ENCODE measurements at places on chromosomes 6 and 20.

DNA sequence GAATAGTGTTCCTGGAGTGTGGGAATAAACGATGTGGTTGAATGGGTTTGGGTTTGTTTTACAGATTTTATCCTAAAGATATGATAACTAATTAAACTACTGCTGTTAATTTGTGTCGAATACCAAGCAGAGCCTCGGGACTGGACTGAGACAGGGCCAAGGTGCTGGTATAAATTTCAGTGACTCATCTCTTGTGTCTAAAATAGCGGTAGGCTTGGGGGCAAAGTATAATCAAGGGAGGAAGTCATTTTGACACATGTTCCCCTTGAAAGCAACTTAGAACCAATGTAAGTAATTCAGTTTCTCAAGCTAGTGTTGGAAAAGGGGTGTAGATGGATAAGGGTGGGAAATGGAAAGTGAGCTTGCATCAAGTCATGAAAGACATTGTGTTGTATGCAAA lies 108.4 kb downstream of the PLCB4 start:
- no peak for DNase-seq

GRCh38 chr20:64104667-64105451 lies 2.5 kb downstream of the NPBWR2 start:
- DNase-seq, result no peak

GRCh38 chr6:106334646-106335448 lies 9.3 kb upstream of the ATG5 start:
- peak; percentile 20 for DNase-seq

DNA sequence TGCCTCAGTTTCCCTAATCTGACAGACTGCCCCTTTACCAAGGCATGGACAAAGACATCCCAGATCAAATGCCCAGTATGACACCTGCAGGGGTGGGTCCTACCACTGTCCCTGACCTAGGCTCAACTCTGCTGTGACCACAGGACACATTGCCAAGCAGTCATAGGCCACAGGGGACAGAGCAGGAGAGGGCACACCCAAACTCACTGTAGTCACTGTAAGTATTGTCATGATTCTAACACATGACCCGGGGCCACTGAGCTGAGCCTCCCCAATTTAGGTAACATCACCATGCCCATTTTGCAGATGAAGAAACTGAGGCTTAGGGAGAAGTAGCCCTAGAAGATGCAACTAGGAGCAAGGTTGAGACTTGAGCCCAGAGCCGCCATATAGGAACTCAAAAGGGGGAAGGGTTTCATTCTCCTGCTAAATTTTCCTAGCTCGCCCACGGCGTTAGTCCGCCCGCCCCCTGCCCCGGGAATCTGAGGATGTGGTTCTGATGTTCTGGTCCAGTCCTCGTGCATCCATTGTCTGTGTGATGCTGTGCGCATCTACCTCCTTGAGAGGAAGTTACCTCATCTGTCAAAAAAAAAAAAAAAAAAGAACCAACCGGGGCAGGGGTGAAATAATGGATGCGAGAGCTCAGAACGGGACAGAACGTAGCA lies 44.8 kb downstream of the PMEPA1 start:
- no peak for DNase-seq

DNA sequence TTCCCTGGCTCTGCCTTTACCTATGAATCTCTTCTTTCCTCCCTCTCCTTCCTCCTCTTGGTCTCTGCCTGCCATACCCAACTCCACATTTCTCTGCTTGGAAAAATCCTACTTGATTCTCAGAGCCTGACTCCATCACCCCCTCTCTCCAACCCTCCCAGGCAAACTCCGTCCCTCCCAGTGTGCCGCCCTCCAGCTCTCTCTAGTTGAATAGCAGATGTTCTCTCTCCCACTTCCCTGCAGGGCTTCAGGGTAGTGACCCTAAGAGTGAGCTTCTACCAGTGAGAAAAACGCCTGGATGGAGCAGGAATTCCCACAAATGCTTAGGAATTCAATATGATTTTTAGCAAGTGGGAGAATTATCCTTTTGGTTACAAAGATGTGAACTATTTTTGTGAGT lies 141.6 kb downstream of the MTHFD1L start:
- DNase-seq, result no peak

DNA sequence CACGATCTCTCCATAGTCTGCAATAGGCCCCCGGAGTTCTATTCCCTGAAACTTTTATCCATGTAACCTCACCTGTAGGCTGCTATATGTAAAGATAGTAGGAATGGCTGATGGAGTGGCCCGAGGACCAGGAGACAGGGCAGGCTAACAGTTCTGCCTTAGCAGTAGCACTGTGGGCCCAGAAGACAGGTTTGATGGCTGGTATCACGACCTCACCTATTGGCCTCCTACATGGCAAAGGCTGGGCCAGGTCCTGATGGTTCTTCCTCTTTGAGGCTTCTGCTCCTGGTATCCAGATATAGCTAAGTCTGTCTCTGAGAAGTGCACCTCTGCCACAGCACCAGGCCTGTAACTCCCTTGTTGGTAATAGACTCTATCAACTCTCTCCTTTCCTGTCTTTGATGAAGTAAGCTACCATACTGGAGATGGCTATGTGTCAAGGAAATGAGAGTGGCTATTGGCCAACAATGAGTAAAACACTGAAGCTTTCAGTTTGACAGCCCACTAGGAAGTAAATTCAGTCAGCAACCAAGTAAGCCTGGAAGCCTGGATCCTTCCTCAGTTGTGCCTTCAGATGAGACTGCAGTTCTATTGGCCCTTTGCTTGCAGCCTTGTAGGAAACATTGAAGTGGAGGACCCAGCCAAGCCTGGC lies 5.7 kb downstream of the SPEF1 start:
- DNase-seq, result no peak

DNA sequence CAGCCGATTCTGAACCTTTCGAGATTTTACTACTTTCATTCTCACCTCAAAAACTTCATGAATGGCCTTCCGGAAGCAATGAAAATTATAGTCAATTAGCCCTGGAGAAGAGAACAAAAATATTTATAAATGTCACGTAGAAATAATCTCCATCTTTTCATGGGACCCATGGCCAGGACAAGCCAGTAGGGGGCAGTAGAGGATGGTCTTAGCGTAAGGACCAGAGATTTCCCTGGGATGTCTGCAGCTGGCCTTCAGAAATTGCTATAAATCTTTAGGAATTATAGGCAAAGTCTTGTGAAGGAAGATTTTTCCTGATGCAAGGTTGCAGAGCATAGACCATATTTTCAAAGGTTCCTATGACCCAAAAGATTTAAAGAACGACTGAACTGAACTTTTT lies 15.6 kb upstream of the UBE2J1 start:
- peak; percentile 58 for DNase-seq

GRCh38 chr6:137968901-137969300 lies 101.8 kb downstream of the TNFAIP3 start:
- no peak for DNase-seq

DNA sequence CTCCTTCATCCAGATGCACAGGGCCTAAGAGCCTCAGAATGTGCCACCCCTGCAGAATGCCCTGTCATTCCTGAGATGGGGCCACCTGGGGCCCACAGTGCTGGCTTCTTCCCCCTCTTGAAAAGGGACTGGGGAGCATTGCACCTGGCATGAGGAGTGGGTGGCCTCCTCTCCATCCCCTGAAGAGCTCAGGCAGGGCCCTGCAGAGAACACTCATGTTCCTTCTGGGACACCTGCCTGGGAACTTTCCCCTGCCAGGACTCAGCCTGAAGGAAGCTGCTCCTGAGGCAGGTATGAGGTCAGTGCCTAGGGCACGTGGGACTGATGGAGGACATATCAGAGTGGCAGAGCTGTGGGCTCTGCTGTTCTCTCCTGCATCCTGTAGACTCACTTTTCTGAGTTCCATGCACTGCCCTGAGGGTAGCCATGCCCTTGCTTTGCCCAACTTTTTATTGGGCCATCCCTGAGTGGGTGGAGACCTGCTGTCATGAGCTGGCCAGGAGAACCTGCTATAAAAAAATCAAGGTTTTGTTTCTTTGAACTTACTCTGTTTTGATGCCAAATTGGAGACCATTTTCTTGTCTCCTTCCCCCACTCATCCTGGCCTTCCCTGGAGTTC lies 19.5 kb downstream of the CCDC167 start:
- no peak for DNase-seq
